ENCODE measurements at places on chromosomes 3 and 15.
A peak's percentile ranks its signal among the peaks of the same experiment; 100 is the strongest.

GRCh38 chr3:60801307-60801706 is 449.9 kb downstream of the FHIT start:
- no peak for DNase-seq

- DNase-seq, result no peak
Measured at GRCh38 chr3:79506751-79507150, 261.0 kb downstream of the ROBO1 start.

DNA sequence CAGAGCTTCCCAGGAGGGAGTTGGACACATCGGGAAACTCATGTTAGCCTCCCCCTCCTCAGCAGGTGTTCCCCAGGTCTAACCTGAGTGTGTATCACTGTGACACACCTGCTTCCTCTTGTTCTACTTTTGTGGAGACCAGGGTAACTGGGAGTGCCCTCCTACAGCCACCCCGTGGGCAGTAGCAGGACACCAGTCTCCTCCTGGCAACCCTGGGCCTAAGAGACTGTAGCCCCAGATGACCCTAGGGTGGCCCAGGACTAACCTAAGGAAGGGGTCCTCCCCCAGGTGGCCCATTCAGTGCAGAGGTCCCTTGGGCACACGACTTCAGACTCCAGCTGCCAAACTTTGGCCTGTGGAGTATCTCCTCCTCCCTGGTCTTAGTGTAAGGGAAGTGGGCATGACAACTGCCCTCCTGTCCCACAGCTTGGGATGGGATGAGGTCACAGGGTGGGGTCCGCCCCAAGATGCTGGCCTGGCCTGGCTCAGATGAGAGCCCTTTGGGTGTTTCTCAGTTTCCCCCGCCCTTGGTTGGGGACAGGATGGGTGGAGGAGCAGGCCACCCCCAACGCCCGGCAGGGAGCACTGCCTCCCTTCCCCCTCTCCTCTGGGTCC is 4.8 kb downstream of the CSK start:
- DNase-seq, result no peak

GRCh38 chr15:49441356-49441755 is 18.3 kb downstream of the FGF7 start:
- DNase-seq, result no peak

- DNase-seq, result no peak
Measured at GRCh38 chr3:37566730-37567129, 294.9 kb upstream of the CTDSPL start.

DNA sequence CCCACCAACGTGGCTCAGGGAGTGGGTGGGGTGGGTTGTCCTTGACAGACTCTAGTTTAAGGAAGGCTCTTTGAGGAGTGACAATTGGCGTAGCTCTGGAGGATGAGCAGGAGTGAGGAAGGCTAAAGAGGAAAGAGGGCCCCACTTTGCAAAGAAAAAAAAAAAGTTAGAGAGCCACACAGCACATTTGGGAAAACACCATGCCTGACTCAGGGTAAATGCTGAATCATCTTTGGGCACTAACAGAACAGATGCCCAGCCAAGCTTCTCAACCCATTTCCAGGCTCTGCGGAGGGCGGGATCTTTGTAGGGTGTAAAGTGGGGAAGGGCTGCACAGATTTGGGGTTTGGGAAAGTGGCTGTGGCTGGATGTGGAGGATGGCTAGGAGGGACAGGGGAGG is 179.1 kb upstream of the RGMA start:
- no peak for DNase-seq

- no peak for DNase-seq
Measured at GRCh38 chr3:16512435-16513140, 911 bp downstream of the RFTN1 start.

- no peak for DNase-seq
Measured at GRCh38 chr3:184737641-184738505, 26.0 kb upstream of the MAGEF1 start.

GRCh38 chr15:95479308-95479707 is 851.2 kb upstream of the NR2F2 start:
- no peak for DNase-seq

DNA sequence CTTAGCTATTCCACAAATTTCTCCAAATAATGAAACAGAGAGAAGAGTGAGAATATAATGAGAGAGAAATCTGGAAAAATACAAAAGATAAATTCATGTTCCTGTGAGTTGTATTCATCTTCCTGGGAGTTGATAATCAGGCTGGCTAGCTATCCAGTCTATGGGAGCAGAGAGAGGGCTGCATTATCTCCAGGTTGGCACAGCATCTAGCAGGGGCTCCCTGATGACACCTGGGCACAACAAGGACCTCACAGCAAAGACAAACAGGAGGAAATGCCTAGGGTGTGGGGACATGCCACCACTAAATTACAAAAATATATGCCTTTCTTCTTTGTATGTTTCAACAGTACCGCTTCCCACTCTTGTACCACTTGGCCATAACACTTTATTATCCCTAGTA is 1.9 kb downstream of the EHD4 start:
- no peak for DNase-seq

DNA sequence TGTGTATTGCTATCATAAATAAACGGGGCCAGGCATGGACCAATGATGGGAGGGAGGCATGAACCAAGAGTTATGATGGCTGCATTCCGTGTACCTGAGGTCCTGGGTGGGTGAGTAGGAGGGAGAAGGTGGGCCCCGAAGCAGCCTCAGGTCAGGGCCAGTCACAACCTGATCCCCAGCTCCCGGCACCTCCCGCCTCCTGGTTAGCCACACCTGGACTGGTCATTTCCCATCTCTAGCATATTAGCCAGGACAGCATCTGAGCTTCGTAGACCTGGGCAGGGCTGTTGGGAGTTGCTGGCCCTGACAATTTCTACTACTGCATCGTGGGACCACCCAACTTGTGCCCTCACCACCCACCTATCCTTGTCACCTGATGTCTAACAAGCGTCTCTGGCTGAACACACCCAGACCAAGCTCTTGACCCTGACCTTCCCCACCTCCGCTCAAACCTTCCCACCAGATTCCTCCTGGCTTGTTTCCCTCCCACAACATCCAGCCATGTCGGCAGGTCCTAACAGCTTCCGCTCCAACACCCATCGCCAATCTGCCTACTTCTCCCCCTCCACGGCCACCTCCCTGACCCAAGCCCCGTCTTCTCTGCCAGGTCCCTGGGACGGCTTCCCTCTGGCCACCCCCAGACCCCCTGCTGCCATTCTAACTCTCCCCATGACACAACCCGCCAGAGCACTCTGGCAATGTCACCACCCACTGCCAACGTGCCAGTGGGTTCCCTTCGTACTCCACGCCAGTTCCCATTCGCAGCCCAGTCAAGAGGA is 133.8 kb upstream of the IQSEC1 start:
- DNase-seq, result no peak

DNA sequence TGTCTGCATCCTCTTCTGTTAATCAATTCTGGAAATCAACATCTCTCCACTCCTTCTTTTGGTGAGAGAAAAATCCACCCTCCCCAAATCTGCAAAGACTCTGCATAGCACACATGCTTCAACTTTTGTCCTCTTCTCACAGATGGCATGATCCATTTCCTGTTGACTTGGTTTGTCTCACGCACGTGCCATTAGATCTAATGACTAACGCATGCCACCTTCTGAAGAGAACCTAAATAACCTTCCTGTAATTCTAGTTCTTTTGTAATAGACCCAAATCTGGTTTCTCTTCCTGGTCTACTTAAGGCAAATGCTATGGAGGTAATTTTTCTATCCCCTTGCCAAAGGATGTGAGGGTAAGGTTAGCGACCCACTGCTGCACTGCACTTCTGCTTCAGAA is 51.0 kb upstream of the ATOSA start:
- no peak for DNase-seq

DNA sequence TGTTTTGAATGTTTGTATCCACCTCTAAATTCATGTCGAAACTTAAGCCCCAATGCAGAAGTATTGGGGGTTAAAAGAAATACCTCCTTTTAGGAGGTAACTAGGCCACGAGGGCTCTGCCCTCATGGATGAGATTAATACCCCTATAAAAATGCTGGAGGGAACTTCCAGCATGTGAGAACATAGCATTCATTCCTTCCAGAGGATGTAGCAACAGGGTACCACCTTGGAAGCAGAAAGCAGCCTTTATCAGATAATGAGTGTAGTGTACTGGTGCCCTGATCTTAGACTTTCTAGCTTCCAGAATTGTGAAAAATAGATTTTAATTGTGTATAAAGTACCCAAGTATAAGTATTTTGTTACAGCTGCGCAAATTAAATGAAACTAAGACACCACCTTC is 353.4 kb upstream of the MANF start:
- DNase-seq, result no peak

DNA sequence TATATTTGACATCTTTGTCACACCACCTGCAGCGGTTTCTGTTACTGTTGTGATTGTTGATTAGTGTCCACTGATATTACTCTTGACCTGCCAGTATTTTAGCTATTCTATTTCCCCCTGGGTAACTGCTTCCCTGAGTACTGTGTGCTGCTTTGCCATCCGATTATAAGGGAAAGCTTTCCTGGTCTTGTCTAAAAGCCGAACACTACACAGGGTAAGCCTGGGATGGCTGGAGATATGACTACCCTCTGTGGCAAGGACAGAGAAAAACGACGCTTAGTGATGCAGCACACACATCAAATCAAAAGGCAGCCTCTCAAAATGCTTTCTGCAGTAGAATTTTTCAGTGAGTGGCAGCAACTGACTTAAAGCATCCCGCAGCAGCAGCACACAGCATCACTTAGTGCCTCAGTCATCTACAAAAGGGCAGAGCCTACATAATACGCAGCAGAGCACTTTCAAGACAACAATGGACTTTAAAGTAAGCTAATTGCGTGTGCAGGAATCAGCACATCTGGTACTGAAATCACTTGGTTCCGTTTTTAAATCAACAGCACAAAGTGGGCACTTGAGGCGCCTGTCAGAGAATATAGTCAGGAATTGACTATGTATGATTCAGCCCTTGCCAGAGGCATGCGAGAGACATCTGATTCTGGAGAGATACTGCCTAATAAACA is 656.3 kb upstream of the TGFBR2 start:
- no peak for DNase-seq

DNA sequence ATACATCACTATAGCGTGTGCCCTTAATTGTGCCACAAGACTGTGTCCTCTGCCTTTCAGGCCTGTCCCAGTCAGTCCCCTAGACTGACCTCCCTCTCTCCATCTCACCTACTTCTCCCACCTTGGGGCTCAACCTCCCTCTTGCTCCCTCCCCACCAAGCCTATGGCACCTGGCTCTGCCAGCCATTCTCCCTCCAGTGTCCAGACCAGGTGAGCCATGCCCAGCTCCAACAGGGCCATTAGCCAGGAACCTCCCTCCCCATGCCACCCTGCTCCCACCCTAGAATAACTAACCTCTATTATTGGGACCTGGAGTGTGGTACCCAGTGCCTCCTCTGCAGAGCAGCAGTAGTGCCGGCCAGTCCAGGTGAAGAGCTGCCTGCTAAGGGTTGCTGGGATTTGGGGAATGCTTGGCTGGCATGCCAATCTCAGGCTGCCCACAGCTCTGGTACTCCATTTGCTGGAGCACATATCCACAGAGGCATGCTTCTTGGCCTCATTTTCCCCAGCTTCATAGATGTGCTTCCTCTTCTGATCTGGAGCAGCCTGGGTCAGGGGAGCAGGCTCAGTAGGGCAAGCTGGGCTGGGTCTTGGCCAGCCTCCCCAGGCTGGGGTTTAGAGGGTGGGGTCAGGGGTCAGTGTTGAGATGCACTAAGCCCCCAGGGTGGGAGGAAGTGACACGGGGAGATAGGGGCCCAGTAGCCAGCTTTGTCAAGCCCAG is 38.8 kb downstream of the SAXO2 start:
- no peak for DNase-seq

- DNase-seq, result no peak
Measured at GRCh38 chr15:92677999-92678398, 22.4 kb upstream of the FAM174B start.

GRCh38 chr15:39890621-39891020 is 29.4 kb downstream of the GPR176 start:
- DNase-seq, result peak; percentile 31

DNA sequence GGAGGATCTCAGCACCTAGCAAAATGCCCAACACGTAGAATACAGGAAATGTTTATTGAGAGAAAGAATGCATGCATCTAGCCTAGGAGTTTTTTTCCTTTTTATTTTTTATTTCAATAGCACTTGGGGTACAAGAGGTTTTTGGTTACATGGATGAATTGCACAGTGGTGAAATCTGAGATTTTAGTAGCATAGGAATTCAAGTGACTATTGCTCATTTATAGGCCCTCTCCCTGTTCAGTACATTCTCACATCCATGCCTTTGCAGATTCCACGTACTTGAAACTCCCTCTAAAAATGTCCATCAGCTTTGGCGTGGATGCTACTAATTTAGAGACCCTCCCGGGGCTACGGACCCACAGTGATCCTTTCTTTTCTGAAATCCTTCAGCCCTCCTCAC is 61.7 kb upstream of the PIAS1 start:
- DNase-seq, result no peak
